ENCODE measurements at places on chromosomes 12 and 14. TPM values are rescaled to one million over a fixed set of nuclear protein-coding genes. Genes with fewer than 3 reads are reported as not detected.

Gene LRTM2
- not detected for total RNA-seq

Gene PTPN11
- 82.2 TPM for total RNA-seq

Gene SLCO1B1
- not detected for total RNA-seq

Gene ACOT4
- 0.43 TPM for total RNA-seq
